GM23248 (cell line): ENCODE measurements at places on chromosomes 4 and X. TPM values are rescaled to one million over a fixed set of nuclear protein-coding genes. Genes with fewer than 3 reads are reported as not detected.
A peak's percentile ranks its signal among the peaks of the same experiment; 100 is the strongest.

- DNase-seq, result peak; percentile 4
These were observed 442.9 kb downstream of the MID1IP1 start for GRCh38 chrX:39244147-39244546.

- peak; percentile 3 for DNase-seq
These were observed 331.3 kb downstream of the GRXCR1 start for GRCh38 chr4:43223820-43224219.

TREX2 gene
- polyA plus RNA-seq, result 0.24 and 0.25 TPM in 2 replicates

VCX3A gene
- polyA plus RNA-seq, result not detected in 2 replicates
